ENCODE measurements at places on chromosomes 4 and X. TPM values are rescaled to one million over a fixed set of nuclear protein-coding genes. Genes with fewer than 3 reads are reported as not detected.
A peak's percentile ranks its signal among the peaks of the same experiment; 100 is the strongest.

EGF gene
- 0.15 TPM for polyA plus RNA-seq

- no peak overlapping the region for H3K4me3 ChIP-seq
- no peaks in the 10 kb centered on the region for H3K27me3 ChIP-seq
- H3K36me3 ChIP-seq, result no peaks in the 10 kb centered on the region
- H3K27ac ChIP-seq, result no peak overlapping the region
- no peaks in the 10 kb centered on the region for H3K4me1 ChIP-seq
- no peak for DNase-seq
Measured at GRCh38 chr4:188992706-188993105, 853.5 kb downstream of the TRIML1 start.

- no peaks in the 10 kb centered on the region for H3K36me3 ChIP-seq
- H3K4me1 ChIP-seq, result no peaks in the 10 kb centered on the region
- DNase-seq, result no peak
- no peak overlapping the region for H3K4me3 ChIP-seq
Measured at GRCh38 chr4:37138789-37139188, 105.8 kb upstream of the NWD2 start.

GRCh38 chr4:25862411-25863346, at the start of gene SEL1L3:
Gene SEL1L3 (minus strand): TSS chr4:25862988. CDS start chr4:25862836, 152 bp downstream.
- peaks cover 32% of the 10 kb centered on the region for H3K4me1 ChIP-seq
- peaks cover 1% of the 10 kb centered on the region for H3K27me3 ChIP-seq
- peak within 1 kb of the TSS; percentile 77 for H3K4me3 ChIP-seq
- no peaks in the 10 kb centered on the region for H3K36me3 ChIP-seq

CYTL1 gene
- polyA plus RNA-seq, result not detected

DNA sequence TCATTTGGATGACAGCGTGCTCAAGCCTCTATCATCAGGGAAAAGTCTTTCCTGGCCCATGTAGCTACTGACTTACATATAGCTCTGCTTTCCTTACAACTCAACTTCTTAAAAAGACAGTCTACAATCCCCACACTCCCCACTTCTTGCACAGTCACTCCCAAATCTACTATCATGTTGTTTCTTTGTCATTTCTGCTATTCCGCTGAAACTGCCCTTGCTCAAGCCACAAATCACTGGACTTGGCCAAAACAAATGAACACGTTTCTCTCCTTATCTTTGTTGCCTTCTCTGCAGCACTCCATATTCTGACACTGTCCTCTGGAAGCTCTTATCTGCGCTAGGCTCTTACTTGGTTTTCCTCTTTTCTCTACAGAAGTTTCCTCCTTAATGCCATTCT, 28.2 kb downstream of the GPRIN3 start:
- H3K4me1 ChIP-seq, result no peaks in the 10 kb centered on the region
- H3K27ac ChIP-seq, result no peak overlapping the region
- H3K36me3 ChIP-seq, result no peaks in the 10 kb centered on the region
- H3K27me3 ChIP-seq, result peaks cover 1% of the 10 kb centered on the region
- no peak overlapping the region for H3K4me3 ChIP-seq

OTUD6A gene
- polyA plus RNA-seq, result not detected

PF4V1 gene
- polyA plus RNA-seq, result not detected

IL3RA gene
- 14.7 TPM for polyA plus RNA-seq

AADAT gene
- not detected for polyA plus RNA-seq

LRAT gene
- polyA plus RNA-seq, result 0.08 TPM
